ENCODE measurements at places on chromosomes 4 and X. TPM values are rescaled to one million over a fixed set of nuclear protein-coding genes. Genes with fewer than 3 reads are reported as not detected.

The VEGFD gene
- total RNA-seq, result 1.4 TPM

- no peak for DNase-seq
Measured at GRCh38 chr4:30756553-30756952, 36.4 kb downstream of the PCDH7 start.

The GPR34 gene
- 4.6 TPM for total RNA-seq

The HSFX4 gene
- not detected for total RNA-seq

The CSAG1 gene
- total RNA-seq, result not detected

Measured in prostate gland (tissue), 2 donors.